ENCODE measurements at places on chromosomes 2 and 18.

- no peak for DNase-seq
Measured at GRCh38 chr2:234708091-234708683, 211.3 kb upstream of the ARL4C start.

DNA sequence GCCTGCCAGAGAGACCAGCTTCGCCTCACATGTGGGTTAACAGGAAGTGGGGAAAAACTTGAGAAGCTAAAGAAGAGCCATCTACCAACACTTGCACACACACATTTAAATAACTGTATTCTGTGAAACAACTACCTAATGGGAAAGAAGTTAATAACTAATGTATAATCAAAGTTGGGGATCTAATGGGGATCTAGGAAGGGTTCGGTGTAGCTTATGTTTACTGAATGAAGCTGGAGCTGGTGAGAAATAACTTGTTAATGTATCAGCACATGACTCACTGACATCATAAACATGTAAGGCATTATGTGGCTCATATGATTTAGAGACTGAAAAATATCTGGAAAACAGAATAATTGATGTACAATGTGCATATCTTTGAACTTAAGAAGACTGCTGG is 421.3 kb upstream of the NXPH2 start:
- DNase-seq: no peak

- DNase-seq: no peak
Measured at GRCh38 chr2:22907330-22907729, 477.6 kb upstream of the KLHL29 start.

- DNase-seq: no peak
Measured at GRCh38 chr2:121359170-121359569, 74.2 kb upstream of the TFCP2L1 start.

DNA sequence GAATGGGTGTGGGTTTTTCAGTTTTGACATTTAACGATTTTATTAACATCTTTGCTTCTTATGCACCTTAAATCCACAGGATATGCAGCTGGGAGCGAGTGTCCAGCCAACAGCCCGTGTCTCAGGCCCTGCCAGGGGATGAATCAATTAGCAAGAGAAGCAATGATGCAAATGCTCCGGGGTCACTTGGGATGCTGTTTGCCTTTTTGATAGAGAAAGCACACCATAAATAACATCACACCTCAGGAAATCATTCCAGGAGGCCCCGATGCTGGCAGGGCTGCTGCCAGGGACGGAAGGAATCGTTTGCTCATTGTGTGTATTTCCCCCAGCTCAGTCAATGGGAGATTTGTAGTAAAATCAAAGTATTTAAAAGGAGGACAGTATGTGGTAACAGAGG is 394.0 kb upstream of the HNRNPA3 start:
- no peak for DNase-seq

GRCh38 chr2:109715313-109715805 is 78.7 kb upstream of the RGPD5 start:
- no peak for DNase-seq

- no peak for DNase-seq
Measured at GRCh38 chr2:37689751-37690150, 18.3 kb upstream of the CDC42EP3 start.
